ENCODE measurements at places on chromosomes 4 and X.

GRCh38 chr4:40121515-40121914, 64.9 kb downstream of the N4BP2 start:
- no peak for DNase-seq

DNA sequence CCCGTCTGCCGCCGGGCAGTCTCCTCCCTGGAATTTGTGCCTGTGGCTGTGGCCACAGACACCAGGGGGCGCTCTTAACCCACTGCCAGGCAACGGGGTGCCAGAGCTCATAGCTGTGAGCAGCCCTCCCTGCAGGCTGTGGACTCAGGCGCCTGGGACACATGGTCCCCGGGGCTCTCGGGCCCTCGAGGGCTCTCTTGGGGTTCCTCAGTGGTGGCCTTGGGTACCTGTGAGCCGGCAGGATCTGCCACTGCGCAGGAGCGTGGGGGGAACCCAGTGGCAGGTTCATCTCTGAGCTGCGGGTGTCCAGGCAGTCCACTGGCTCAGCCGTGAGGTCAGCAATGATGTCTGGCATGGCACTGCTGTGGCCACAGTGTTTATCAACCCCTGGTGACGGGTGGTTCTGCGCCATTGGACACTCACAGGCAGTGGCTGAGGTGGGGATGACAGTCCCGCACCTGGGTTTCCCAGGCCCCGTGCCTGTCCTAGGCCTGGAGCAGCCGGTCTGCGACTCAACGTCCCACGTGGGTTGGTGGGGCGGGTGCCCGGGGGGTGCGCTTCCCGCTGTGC, 37.2 kb downstream of the PCGF3 start:
- no peak for DNase-seq

DNA sequence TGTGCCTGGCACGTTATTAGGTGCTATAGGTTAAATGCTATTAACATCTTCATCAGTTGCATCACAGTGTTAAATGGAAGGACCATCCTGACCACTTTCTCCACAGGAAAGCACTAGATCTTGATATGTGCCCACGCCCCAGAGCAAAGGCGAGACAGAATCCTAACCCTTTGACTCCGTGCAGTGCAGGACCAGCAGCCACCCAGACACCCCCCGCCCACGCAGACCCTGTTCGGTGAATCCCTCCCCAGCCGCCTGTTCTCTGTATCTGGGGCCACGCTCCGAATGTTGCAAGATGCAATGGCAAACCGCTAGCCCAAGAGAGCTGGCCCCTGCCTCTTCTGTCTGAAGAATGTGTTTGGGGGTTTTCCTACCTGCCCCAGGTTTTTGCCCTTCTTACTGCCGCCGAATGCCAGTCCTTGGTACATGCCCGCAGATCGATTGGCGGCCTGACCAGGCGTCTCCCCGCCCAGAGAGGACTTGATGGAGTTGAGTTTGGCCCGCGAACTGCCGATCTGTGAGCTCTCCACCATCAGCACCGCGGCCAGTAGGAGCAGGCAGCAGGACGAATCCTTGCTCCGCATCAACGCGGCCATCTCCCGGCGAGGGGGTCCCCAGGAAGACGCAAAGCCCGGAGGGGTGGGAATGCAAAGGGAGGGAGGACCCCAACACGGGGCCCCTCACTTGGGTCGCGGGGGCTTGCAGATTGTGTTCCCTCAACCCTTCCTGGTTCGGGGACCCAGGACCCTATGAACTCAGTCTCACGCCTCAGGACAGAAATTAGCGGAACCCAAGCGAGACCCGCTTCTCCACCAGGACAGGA, 906 bp downstream of the DKK2 start:
- DNase-seq, result no peak

DNA sequence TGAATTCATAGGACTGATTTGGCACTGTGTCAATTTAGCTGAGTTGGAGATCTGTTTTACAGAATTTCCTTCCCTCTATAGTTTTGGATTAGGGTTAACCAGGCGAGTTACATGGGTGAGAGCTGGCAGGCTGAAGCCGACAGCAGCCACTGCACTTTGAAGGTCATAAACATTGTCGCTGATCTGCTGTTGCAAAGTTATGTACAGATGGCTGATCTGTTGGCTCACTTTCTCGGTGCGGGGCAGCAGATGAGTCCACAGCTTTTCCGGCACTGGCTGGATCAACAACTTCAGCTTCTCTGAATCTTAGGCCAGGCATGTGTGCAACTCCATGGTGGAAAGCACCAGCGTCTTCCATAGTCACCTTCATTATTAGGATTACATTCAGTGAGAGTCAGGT, 173.7 kb downstream of the GPAT3 start:
- no peak for DNase-seq

DNA sequence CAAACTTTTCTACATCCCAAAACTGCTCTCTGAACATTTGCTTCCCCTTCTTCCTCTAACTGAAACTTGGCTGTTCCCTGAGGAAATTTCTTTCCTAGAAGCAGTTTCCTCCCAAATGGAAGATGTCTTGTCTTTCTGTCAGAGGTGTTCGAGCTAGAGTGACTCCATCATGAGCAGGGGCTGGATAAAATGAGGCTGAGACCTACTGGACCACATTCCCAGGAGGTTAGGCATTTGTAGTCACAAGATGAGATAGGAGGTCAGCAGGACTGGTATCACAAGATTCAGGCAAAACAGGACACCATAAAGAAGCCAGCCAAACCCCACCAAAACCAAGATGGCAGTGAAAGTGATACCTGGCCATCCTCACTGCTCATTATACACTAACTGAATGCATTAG, 35.8 kb upstream of the PGRMC2 start:
- DNase-seq, result no peak

- peak; percentile 98 for DNase-seq
Measured at GRCh38 chr4:99300934-99301333, 10.1 kb upstream of the ADH1A start.

GRCh38 chr4:177251237-177251636, 58.4 kb upstream of the NEIL3 start:
- DNase-seq, result no peak

- no peak for DNase-seq
Measured at GRCh38 chr4:172147687-172148086, 334.5 kb downstream of the GALNTL6 start.

- DNase-seq, result no peak
Measured at GRCh38 chr4:126137782-126138170, 823.0 kb downstream of the FAT4 start.

- no peak for DNase-seq
Measured at GRCh38 chrX:38970845-38971244, 169.6 kb downstream of the MID1IP1 start.

GRCh38 chr4:38529189-38530115, 134.5 kb upstream of the KLF3 start:
- DNase-seq, result no peak

GRCh38 chr4:2935762-2936743, 27.2 kb downstream of the NOP14 start:
- no peak for DNase-seq

DNA sequence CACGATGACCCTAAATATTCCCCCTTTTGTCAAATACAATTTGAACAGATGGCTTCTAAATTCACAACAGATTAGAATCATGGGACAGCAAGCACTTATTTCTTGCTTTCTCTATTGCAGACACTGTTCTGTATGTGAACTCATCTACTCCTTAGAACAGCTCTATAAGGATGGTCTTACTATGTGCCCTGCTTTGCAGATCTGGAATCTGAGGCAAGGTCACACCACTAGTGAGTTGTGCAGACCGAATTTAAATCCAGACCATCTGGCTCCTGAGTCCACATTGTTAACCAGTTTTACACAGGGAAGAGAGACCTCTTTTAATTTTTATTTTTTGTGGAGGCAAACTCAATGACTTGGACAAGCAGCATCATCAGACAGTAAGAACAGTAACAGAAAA, 50.2 kb downstream of the GPRIN3 start:
- no peak for DNase-seq

GRCh38 chr4:41957634-41958033, 22.4 kb downstream of the TMEM33 start:
- no peak for DNase-seq

DNA sequence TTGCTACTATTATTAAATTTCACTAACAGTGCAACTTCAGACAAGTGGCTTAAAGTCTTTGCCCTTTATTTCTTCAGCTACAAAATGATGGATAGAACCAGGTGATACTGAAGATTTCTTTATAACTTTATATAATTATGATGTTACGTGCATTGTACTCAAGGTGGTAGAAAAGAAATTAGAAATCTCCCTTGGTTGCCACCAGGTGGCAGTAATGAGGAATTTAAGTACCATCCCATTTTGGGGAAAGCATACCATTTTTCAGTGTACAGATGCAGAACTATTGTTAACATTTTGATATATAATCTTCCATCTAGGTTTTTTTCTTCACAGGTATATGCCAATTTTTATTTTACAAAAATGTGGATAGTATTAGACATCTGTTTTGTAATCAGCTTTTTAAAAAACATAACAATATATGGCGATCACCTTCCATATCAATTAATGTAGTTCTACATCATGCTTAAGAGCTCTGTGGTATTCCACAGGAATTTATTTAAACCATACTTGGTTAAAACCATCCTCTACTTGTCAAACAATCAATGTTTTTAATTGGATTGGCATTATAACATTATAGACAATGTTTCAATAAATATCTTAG, 37.7 kb upstream of the RAB33B start:
- DNase-seq, result no peak

- no peak for DNase-seq
Measured at GRCh38 chr4:74331944-74332343, 23.7 kb downstream of the EPGN start.

GRCh38 chr4:187666697-187667494, 328.7 kb upstream of the ZFP42 start:
- no peak for DNase-seq

GRCh38 chr4:87575408-87575807, 32.9 kb upstream of the DSPP start:
- DNase-seq, result no peak

- DNase-seq, result no peak
Measured at GRCh38 chr4:121908346-121908745, 38.1 kb upstream of the BBS7 start.

- DNase-seq, result no peak
Measured at GRCh38 chrX:27555514-27555913, 34.6 kb upstream of the DCAF8L2 start.

GRCh38 chr4:39349326-39349725, 16.8 kb downstream of the RFC1 start:
- no peak for DNase-seq

- DNase-seq, result no peak
Measured at GRCh38 chr4:153512952-153513500, 46.9 kb downstream of the TMEM131L start.

DNA sequence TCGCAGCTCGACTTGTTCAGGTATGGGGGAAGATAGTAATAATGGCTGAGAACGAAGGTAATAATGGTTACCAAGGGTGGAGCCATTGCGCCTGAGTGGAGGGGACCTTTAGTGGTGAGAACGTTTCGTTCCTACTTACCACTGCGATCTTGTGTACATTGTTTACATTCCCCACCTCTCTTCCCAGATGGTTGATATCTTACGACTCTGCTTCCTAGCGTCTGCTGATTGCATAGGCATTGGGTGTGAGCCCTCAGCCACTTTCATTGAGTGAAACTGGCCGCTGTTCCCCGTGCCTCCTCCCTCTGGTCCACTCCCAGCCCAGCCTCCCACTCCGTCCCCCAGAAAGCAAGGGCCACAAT, 850 bp downstream of the IGBP1 start:
- no peak for DNase-seq

- DNase-seq, result no peak
Measured at GRCh38 chrX:43556207-43556606, 99.9 kb upstream of the MAOA start.

- no peak for DNase-seq
Measured at GRCh38 chr4:77147079-77147782, 9.8 kb upstream of the CCNG2 start.

DNA sequence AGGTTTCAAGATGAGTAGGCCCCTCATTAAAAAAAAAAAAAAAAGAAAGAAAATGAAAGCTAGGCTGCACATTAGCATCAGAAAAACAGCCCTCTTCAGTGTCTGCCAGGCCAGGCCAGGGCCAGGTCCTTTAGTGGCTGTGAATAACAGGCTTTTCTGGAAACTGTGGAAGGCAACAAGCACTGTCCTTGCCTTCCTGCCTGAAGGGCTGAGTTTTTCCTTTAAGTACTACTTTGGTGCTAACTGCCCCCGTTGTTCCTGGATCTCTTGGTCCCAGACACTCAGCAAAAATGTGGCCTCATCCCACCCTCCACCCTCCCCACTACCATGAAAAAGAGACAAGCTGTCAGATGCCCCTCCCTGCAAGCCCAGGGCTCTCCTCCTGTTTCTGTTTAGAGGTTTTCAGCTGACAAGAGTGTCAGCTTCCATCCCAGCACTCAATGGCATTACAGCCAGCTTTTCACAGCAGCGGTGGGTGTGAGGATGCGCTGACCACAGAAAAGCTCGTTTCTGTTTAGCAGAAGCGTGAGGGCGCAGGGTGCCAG, 174.2 kb downstream of the NHS start:
- DNase-seq, result no peak

DNA sequence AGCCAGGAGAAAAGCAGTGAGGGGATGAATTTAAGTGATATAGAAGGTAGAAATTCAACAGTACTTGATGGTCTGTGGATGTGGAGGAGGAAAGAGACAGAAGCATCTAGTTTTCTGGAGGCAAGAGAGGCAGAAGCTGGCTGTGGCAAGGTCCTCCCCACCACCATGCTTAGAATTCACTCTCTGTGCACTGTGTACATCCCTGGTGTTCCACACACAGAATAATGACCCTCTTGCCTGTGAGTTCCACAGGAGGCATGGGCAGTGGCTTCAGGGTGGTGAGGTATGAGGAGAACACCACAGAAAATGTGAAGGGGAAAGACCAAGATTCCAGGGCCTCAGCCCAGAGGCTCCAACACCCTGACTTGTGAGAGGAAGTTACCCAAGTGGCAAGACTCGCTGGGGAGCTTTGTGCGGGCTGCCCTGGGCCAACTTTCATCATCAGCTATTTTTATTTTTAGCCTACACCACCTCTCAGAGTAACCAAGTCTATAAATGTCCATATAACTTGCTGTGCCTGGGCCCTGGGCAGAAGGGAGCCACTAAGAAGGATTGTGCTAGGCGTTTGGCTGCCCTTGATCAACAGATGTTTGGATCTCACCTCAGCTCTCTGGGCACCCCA, 7.8 kb upstream of the INTS6L start:
- no peak for DNase-seq

DNA sequence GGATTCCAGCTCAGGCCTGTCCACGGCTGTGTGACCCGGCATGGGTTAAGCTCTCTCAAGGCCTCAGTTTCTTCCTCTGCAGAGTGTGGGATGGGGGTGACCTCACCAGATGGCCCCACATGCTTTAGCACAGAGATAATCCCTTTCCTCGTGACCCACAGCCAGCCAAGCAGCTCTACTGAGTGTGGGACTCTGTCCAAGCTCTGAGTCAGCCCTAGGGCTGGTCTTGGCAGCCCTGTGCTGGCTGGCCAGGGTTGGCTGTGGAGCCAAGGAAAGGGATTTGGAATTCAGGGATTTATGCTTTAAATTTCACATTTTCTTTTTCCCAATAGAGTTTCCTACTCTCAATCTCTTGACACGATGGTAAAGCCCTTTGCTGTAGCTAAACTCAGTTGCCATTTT, 19.7 kb upstream of the SPON2 start:
- DNase-seq, result no peak

- DNase-seq, result no peak
Measured at GRCh38 chrX:119583431-119584059, 9.2 kb downstream of the UBE2A start.
